Lung (tissue), 17 donors: ENCODE measurements at places on chromosomes 7 and 10. TPM values are rescaled to one million over a fixed set of nuclear protein-coding genes. Genes with fewer than 3 reads are reported as not detected.
A peak's percentile ranks its signal among the peaks of the same experiment; 100 is the strongest.

DNA sequence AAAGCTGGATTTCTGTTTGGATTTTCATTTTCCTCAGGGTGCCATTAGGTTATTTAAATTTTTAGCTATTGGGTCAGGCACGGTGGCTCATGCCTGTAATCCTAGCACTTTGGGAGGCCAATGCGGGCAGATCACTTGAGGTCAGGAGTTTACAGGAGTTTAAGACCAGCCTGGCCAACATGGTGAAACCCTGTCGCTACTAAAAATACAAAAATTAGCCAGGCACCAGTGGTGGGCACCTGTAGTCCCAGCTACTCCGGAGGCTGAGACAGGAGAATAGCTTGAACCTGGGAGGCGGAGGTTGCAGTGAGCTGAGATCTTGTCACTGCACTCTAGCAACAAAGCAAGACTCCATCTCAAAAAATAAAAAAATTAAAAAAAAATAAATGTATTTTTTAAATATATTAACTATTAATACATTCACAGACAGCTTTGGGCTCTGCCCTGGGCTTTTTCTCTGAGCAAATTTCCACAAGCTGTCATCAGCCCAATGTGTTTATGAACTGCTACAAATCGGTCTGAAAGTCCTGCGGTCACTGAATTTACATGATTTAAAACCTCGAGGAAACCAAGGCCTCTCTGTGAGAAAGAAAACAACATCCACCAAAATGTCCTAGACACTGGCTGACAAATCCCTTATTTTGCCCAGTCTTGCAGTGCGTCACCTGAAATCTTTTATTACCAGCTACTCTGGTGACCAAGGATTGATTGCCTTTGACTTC lies 19.2 kb upstream of the PLEKHS1 start:
- peaks cover 5% of the 10 kb centered on the region for H3K36me3 ChIP-seq
- no peak overlapping the region for H3K27ac ChIP-seq
- H3K27me3 ChIP-seq = no peaks in the 10 kb centered on the region
- peak; percentile 46 for DNase-seq

DNA sequence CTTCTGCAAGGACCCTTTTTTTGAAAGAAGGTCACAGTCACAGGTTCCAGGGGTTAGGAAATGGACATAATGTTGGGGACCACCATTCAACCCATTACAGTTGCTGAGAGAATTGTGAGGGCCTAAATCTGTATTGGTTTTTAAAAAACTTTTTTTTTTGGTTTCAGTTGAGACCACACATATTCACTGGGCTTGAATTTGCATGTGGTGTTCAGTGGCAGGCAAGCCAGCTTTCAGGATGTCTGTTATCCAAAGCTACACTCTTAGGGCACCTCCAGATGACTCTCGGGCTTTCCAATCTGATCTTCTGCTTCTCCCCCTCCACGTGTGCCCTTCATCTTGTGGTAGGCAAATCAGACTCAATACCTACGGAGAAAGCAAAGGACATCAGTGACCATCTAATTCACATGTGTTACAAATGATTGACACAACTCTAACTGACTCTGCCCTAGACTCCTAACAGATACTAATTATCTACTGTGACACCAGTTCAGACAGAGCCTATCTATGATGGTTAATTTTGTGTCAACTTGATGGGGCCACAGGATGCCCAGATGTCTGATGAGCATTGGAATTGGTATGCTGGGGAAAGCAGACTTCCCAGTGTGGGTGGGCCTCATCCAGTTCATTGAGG lies 93.3 kb upstream of the ELMO1 start:
- DNase-seq = no peak
- no peaks in the 10 kb centered on the region for H3K27me3 ChIP-seq
- no peak overlapping the region for H3K27ac ChIP-seq

- peaks cover 30% of the 10 kb centered on the region for H3K36me3 ChIP-seq
- H3K27ac ChIP-seq = no peak overlapping the region
- no peaks in the 10 kb centered on the region for H3K4me1 ChIP-seq
- no peaks in the 10 kb centered on the region for H3K27me3 ChIP-seq
These were observed 129.4 kb upstream of the SAMD8 start for GRCh38 chr10:74981831-74982633.

DNA sequence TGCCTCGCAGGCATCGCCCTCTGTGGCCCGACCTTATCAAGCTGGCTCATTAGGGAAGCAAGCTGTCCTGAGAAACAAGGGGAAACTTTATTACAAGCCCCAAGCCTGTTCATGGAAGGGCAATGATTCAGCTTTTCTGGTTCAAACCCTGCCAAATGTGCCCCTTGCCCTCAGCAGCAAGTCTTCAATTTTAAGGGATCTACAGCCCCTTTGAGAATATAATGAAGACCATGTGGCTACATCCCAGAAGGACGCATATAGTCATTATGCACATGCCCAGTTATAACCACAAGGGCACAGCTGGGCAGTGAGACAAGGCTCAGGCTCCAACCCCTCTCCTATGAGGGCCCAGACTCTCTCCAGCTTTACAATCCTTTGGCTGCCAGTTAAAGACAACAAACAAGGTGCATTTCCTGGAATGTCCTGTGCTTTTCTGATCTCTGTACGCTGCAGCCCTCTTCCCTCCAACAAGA lies 56.7 kb downstream of the DDC start:
- H3K4me3 ChIP-seq = no peak overlapping the region
- H3K4me1 ChIP-seq = peaks cover 2% of the 10 kb centered on the region
- no peaks in the 10 kb centered on the region for H3K36me3 ChIP-seq
- no peak for DNase-seq
- H3K27me3 ChIP-seq = no peaks in the 10 kb centered on the region

DNA sequence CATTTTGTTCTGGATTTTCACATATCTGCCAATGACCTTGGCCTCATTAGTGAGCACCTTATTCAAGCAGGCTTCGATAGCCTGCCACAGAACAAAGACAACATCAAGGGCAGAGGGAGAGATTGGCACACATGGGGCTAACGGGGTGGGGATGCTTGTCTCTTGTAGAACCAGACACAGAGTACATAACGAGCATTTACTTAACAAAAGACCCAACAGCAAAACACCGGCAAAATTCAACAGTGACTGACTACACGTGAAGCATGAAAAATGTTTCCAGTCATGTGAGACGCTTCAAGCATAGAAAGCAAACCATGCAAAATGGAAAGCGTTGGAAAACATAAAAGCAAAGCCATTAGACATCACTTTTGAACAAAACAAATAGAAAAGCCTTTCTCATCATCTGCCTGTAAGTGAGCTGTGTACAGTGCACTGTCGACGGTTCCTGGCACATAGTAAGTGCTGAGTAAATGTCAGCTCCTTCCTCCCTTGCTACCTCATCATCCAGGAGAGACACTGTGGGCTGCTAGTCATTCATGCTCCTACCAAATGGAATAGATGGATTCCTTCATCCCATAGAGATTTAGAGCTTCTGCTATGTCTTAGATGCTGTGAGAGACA lies 134.4 kb upstream of the AGK start:
- DNase-seq = no peak
- H3K4me1 ChIP-seq = no peaks in the 10 kb centered on the region
- H3K27me3 ChIP-seq = no peaks in the 10 kb centered on the region
- no peak overlapping the region for H3K4me3 ChIP-seq
- H3K27ac ChIP-seq = no peak overlapping the region

GRCh38 chr7:124752310-124752709 lies 13.3 kb downstream of the GPR37 start:
- no peak overlapping the region for H3K4me3 ChIP-seq
- no peak for DNase-seq
- no peaks in the 10 kb centered on the region for H3K27me3 ChIP-seq
- no peaks in the 10 kb centered on the region for H3K4me1 ChIP-seq
- no peak overlapping the region for H3K27ac ChIP-seq

The FKBP6 gene
- total RNA-seq = not detected

The NPY4R2 gene
- 36.8 TPM for total RNA-seq

The FAM171A1 gene
- 10.8 TPM for total RNA-seq
